Right renal pelvis (tissue), 4 donors: ENCODE measurements at places on chromosomes 5 and 9.

DNA sequence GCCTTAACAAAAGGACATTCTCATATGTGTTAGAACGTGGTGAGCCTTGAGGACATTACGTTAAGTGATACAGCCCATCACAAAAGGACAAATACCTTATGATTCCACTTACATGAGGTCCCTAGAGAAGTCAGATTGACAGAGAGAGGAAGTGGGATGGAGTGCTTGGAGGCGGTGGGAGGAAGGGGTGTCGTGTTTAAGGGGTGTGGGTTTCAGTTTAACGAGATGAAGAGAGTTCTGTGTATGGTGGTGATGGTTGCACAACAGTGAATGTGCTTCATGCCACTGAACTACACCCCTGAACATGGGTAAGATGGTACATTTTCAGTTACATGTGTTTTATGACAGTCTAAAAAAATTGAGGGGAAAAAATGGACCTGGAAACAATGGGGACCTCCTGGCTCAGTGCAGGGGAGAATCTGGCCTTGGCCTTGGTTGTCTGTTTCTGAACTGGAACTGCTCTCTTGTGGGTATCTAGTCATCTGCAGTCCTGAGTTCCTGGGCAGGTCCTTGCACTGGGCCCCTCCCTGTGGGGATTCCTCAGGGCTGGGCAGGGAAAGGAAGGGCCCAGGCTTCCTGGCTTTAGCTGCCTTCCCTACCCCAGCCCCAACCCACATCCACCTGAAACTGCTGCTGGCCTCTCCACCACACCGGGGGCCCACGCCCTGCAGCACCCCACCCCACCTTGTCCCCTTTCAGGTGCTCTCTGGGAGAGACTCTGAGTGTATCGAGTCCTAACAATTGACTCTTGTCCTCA is 17.8 kb downstream of the LRRC8A start:
- no peak for DNase-seq

- DNase-seq: no peak
Observed at GRCh38 chr9:99051406-99051805, 53.5 kb upstream of the TGFBR1 start.

GRCh38 chr9:136089697-136090045 is 5.4 kb downstream of the NACC2 start:
- DNase-seq: no peak

DNA sequence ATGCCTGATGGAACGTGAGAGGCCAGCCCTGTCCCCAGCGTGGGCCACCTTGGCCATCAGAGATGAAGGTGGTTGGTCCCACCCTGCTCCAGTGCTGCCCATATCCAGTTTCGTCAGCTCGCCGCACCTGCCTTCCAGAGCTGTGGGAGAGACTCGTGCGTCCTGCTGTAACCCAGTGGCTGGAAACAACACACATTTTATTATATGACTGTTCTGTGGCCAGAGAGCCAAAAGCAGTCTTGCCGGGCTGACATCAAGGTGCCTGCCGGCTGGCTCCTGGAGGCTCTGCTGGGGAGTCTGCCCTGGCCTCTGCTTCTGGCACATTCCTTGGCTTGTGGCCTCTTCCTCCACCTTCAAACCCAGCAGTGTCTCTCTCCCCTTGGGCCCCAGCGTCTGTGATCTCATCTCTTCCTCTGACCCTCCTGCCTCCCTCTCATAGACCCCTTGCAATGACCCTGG is 94.7 kb downstream of the RXRA start:
- no peak for DNase-seq
